ENCODE measurements at places on chromosomes 5 and 9.

- no peak for DNase-seq
Measured at GRCh38 chr9:126366366-126367011, 39.9 kb downstream of the MVB12B start.

DNA sequence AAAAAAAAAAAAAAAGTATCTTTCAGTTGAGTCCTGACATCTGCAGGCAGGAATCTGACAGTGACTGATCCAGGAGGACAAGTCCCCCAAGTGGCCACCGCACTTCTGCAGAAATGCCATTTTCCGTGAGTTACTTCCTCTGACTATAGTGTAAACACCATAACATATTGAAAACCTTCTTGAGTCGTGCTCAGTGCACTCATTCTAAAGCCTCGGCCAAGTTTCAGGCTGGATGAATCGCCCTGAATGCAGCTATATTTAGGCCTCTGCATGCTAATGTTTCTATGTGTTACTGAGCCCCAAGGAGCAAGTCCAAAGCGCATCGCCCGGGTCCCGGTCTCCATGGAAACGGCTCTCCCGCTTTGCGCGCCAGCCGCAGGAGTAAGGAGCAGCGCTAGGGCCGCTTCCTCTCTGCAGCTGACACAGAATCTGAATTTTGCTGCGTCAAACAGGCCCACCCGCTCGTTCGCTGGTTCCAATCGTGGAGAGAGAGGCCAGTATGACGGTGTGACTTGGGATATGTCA lies 335.4 kb downstream of the MSX2 start:
- no peak for DNase-seq

DNA sequence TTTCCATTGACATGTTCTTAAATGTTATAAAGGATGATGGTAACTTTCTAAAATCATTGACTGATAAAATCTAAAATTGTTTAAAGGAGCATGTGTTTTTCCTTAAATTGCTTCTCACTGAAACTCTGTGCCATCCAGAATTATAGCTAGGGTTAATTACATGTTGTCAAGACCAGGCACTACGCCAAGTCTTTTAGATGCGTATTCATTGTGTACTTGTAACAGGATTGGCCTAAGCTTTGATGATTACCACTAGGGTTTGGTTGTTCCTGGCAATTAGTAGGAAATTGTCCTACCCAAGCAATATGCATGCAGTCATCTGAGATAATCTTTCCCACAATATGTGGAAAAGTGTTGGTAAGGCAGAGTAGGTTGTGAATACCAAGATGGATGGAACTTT lies 43.8 kb downstream of the PRKACG start:
- no peak for DNase-seq

DNA sequence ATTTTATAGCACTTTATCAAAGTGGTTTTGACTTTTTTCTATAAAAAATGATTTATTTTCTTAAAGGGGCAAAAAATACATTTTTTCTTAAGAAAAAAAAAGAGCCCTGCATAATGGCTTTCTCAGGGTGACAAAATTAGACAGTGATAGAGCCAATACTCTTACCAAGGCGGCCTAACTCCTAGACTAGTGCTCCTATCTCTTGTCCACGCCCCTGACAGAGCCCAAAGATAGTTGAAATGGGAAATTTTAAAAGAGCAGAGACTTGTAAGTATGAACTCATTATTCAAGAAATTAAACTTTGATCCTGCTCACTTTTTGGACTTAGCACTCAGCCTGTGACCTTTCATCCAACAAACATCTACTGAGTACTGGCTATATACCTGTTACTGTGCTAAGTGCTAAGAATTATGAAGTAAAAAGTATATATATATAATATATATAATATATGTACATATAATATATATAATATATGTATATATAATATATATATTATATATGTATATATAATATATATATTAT lies 1.2 kb downstream of the INVS start:
- no peak for DNase-seq

GRCh38 chr9:35736201-35736633 lies 3.8 kb downstream of the CREB3 start:
- peak; percentile 72 for DNase-seq

GRCh38 chr5:111530298-111530740 lies 18.0 kb upstream of the STARD4 start:
- peak; percentile 87 for DNase-seq

DNA sequence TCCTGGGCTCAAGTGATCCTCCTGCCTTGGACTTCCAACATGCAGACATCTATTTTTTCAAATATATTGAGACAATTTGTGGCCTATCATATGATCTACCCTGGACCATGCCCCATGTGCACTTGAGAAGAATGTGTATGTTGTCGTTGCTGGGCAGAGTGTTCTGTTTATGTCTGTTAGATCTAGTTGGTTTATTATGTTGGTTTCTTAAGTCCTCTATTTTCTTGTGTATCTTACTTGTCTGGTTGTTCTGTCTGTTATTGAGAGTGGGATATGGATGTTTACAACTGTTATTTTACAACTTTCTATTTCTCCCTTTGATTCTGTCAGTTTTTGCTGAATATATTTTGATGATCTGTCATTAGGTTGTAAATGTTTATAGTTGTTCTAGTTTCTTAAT lies 10.2 kb upstream of the TMEM171 start:
- no peak for DNase-seq

DNA sequence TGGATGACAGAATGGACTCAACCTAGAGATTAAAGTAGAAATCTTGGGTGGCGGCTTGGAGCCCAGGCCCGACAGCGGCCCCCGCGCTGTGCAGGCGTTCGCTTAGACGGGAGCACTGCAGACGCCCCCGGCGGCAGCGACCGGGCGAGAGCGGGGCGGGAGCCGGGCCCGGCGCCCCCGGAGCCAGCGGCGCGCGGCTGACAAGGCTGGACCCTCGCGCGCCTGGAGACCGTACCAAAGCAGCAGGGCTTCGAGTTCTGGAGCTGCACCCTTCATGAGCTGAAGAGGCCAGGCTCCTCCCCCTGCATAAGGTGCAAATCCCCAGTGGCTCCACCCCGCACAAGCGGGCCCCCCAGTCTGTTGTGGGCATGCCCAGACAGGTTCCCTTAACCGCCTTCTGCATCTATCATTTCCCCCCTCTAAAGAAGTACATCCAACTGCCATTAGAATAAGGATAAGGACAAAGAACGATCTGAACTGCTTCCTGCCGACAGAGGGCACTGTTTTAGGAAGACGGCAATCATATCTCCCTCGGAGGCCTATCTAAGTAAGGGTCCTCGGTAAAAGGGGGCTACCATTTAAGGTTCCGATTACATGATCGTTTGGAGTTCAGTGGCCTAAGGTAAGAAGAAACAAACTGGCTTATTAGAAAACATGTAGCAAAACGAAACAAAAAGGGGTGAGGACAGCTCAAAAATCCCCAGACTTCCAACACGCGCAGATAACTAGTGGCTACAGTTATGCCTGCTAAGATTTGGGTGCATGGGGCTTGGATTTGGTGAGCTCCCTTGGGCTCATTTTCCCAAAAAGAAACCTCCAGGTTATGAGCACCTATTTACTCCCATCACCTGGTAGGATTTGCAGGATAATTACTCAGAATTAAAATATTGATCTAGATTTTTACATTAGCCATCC lies 66.3 kb downstream of the RGMB start:
- DNase-seq, result peak; percentile 5

DNA sequence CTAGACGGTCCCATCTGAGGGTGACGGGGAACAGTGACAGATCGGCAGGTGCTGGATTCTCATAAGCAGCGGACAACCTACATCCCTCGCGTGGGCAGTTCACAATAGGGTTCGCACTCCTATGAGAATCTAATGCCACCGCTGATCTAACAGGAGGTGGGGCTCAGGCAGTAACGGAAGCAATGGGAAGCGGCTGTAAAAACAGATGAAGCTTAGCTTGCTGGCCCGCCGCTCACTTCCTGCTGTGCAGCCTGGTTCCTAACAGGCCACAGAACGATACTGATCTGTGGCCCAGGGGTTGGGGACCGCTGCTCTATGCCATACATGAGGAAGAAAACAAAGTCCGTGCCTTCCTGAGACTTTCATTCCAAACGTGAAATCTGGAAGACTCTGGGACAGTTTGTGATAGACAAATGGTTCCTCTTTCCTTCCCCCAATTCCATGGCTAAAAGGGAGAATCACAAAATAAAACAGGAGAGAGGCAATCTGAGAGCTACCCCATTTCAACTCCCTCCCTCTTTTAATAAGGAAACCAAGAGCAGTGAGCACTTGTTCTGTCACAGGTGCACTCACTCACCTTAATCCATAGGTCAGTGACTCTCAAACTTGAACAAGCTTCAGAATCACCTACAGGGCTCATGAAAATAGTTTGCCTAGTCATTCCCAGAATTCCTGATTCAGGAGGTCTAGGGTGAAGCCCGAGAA lies 12.1 kb downstream of the PDCL start:
- DNase-seq, result peak; percentile 72

GRCh38 chr5:140293091-140293848 lies 9.6 kb downstream of the PFDN1 start:
- no peak for DNase-seq

GRCh38 chr5:54703133-54703532 lies 185.6 kb downstream of the SNX18 start:
- no peak for DNase-seq

DNA sequence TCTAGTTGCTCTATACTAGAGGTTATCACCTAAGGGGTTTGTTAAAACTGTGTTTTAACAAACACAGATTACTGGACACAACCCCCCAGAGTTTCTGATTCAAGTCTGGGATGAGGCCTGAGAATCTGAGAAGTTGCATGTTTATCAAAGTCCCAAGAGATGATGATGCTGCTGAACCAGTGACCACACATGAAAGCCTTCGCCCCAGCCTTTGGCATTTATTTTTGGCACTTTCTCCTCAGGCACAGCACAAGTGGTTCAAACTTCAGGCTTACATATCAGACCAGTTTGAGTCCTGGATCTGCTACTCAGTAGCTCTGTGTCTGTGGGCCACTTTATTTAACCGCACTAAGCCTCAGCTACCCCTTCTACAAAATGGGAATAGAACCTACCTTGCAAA lies 407.2 kb upstream of the PIK3R1 start:
- no peak for DNase-seq

DNA sequence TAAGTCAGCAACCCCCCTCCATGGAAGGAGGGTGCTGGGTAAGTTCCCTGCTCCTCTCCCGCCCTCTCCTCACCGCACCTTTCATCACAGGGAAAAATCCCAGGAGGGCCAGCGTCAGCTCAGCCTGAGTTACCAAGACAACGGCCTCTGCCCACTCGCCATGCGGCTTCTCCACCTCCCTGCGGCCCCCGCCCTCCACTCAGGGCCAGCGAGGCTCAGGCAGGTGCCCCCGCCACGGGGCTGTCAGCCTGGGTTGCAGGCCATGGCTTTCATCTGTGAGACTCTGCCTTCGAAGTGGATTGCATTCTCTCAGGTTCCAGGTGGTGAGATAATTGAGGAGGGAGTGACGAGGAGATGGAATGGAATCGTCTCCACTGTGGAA lies 27.2 kb upstream of the LAMC3 start:
- DNase-seq, result no peak

GRCh38 chr5:161333194-161333880 lies 213.2 kb downstream of the GABRB2 start:
- no peak for DNase-seq

DNA sequence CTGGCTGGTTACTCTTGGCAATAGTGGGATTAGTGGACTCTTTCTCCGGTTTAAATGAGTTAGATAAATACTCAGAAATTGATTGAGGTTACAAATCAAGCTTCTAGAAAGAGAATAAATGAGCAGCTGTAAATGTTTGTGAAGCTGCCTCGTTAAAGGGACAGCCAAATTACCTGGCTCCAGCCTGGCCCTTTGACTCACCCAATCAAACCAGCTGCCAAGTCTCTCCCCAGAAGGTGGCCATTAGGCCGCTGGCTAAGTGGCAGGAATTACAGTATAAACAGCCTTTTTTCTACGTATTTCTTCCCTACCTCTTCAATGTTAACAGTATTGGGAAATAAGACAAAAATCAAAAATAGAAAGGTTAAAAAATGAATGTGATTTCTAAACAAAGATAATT lies 46.0 kb upstream of the SRFBP1 start:
- DNase-seq, result no peak

DNA sequence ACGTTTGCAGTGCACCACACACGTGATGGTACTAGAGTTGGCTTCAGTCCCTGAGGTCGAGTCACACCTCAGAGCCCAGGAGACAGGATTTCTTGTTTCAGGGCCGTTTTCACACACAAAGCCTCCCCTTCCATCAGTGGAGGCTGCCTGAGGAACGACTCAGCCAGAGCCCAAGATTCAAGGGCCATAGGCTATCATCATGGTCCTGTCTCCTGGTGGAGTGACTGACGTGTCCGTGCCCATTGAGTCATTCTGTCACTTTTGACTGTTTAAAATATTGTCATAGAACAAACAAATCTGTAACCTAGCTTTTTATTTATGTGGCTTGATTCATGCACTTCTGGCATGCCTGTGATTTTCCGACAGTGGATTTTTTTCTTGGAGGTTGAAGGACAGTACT lies 28.3 kb downstream of the CAMK2A start:
- DNase-seq, result no peak

- DNase-seq, result no peak
Measured at GRCh38 chr5:114467729-114468128, 105.9 kb downstream of the KCNN2 start.

DNA sequence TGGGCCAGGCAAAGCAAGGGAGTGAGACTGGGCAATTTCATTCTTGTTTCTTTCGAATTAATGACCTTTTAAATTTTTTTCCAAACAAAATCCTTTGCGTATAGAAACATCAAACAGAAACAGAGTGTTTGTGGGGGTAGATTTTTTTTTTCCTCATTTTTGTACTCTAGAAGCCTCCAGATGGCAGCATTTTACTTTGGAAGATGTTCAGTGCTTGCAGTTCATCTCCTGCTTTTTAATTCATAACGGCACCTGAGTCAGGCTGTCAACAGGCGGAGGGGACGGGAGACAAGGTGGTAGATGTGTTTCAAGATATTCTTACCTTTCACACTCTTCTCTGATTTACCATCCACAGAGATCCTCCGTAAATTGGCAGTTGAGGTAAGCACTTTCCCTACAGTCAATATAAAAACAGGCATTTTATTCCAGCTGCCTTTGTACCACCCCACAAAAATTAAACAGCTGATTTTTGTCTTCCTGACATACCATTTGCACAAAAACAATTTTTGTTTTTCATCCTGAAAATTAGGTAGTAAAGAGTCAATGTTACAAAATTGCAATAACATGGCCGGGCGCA lies 99.5 kb upstream of the FBXL17 start:
- DNase-seq, result no peak
